Kidney epithelial cell (primary cell): ENCODE measurements at places on chromosomes 6 and 20. TPM values are rescaled to one million over a fixed set of nuclear protein-coding genes. Genes with fewer than 3 reads are reported as not detected.

The CGAS gene
- 8.1 and 9.5 TPM in 2 replicates for total RNA-seq

DNA sequence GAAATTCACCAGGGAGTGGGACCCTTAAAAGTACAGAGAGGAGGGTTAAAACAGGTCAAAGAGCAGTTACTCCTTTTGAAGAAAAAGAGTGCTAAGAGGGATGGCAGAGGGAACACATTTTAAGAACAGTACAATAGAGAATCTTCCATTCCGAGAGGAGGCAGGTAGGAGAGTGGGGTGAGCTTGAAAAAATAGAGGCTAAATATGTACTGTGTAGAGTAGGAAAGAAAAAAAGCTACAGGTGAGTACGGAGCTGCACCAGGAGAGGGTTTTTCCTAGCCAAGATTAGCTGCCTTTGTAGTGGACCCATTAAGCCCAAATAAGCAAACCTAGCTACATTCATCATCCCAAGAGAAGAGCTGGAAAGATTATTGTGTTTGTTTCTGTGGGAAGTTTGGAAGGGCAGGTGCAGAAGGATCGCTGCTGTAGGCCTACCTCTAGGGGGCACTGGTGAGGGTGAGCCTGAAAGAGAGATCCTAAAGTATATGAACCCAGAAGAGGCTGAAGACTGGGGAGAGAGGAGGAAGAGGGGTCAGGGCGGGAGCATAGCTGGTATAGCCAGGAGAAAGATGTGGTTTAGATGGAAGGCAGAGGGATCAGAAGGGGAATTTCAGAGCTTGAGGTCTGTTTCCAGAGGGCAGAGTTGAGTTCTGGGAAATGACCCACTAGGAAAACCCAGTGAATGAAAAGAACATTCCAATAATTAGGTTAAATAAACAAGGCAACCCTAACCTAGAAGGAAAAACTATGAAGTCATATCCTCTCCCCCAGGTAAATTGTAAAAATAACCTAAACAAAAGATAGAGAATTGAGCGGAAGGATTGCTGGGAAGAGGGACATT lies 50.2 kb upstream of the HINT3 start:
- DNase-seq, result no peak

- DNase-seq, result no peak
Measured at GRCh38 chr6:167129562-167129961, 6.7 kb downstream of the CCR6 start.

GRCh38 chr6:43736211-43736786 lies 33.7 kb upstream of the VEGFA start:
- DNase-seq, result no peak

DNA sequence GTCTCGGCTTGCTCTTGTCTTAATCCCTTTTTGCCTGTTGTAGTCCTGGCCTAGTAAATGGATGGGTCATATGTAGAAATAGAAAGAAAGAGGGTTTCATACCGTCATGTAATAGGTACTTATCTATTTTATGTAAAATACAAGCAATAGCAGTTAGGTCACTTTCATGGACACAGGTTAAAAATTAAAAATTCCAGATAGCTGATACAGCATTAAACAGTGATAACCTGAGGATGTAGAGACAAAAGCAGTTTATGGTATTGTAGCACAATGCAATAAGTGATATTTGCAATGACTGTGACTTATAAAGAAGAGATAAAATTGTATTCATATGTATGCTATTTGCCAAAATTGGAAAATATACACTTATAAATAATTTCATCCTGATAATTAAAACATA lies 96.9 kb downstream of the CCDC170 start:
- no peak for DNase-seq
